ENCODE measurements at places on chromosomes 3 and 15. TPM values are rescaled to one million over a fixed set of nuclear protein-coding genes. Genes with fewer than 3 reads are reported as not detected.

The SPTSSB gene
- total RNA-seq: not detected

The GOLGA6L7 gene
- not detected for total RNA-seq

The GCNT3 gene
- total RNA-seq: not detected

The CCR1 gene
- total RNA-seq: not detected

The CASR gene
- total RNA-seq: not detected

The NGLY1 gene
- 28.9 TPM for total RNA-seq

The FILIP1L gene
- total RNA-seq: 45.0 TPM

The GCSAM gene
- total RNA-seq: not detected

The TADA3 gene
- total RNA-seq: 135 TPM

The MAP2K1 gene
- 56.2 TPM for total RNA-seq

The LOXL1 gene
- total RNA-seq: 534 TPM
